CD8-positive, alpha-beta memory T cell (primary cell): ENCODE measurements at places on chromosomes 5 and 9.

DNA sequence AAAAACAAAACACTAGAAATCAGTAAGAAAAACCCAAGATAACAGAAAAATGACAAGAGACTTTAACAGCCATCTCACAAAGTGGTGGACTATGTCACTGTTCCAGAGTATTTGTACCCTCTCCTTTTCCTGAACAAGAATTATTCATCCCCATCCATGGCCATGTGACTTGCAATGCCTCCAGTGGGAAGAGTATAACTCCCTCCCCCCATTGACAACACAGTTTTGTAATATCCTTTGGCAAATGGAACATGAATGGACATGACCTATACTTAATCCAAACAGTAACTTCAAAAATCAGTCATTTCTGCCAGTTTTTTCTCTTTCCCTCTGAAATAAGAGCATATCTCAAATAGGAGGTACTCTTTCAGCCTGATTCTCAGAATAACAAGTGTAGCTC is 33.9 kb downstream of the PTBP3 start:
- DNase-seq = no peak
- H3K4me3 ChIP-seq = no peak overlapping the region
- H3K4me1 ChIP-seq = peaks cover 14% of the 10 kb centered on the region

DNA sequence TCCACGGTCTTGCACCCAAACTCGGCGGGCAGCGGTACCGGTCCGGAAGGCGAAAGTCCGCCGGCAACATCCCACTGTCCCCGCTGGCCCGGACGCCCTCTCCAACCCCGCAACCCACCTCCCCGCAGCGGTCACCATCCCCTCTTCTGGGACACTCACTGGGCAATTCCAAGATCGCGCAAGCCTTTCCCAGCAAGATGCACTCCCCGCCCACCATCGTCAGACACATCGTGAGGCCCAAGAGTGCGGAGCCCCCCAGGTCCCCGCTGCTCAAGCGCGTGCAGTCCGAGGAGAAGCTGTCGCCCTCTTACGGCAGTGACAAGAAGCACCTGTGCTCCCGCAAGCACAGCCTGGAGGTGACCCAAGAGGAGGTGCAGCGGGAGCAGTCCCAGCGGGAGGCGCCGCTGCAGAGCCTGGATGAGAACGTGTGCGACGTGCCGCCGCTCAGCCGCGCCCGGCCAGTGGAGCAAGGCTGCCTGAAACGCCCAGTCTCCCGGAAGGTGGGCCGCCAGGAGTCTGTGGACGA is 33.3 kb downstream of the CD180 start:
- H3K27ac ChIP-seq = no peak overlapping the region
- DNase-seq = peak; percentile 46
- H3K27me3 ChIP-seq = no peaks in the 10 kb centered on the region

GRCh38 chr9:108972186-108972585 is 38.0 kb downstream of the ABITRAM start:
- H3K4me1 ChIP-seq = no peaks in the 10 kb centered on the region
- DNase-seq = no peak
- H3K4me3 ChIP-seq = no peak overlapping the region
- H3K36me3 ChIP-seq = no peaks in the 10 kb centered on the region
- no peaks in the 10 kb centered on the region for H3K27me3 ChIP-seq

- H3K4me3 ChIP-seq = no peak overlapping the region
- no peak overlapping the region for H3K27ac ChIP-seq
- DNase-seq = no peak
- no peaks in the 10 kb centered on the region for H3K36me3 ChIP-seq
- no peaks in the 10 kb centered on the region for H3K27me3 ChIP-seq
Measured at GRCh38 chr5:68182094-68182493, 33.5 kb upstream of the PIK3R1 start.

- H3K27ac ChIP-seq = no peak overlapping the region
- H3K27me3 ChIP-seq = no peaks in the 10 kb centered on the region
- no peaks in the 10 kb centered on the region for H3K4me1 ChIP-seq
- H3K4me3 ChIP-seq = no peak overlapping the region
- no peaks in the 10 kb centered on the region for H3K36me3 ChIP-seq
Measured at GRCh38 chr9:94819161-94819687, 92.7 kb downstream of the AOPEP start.

DNA sequence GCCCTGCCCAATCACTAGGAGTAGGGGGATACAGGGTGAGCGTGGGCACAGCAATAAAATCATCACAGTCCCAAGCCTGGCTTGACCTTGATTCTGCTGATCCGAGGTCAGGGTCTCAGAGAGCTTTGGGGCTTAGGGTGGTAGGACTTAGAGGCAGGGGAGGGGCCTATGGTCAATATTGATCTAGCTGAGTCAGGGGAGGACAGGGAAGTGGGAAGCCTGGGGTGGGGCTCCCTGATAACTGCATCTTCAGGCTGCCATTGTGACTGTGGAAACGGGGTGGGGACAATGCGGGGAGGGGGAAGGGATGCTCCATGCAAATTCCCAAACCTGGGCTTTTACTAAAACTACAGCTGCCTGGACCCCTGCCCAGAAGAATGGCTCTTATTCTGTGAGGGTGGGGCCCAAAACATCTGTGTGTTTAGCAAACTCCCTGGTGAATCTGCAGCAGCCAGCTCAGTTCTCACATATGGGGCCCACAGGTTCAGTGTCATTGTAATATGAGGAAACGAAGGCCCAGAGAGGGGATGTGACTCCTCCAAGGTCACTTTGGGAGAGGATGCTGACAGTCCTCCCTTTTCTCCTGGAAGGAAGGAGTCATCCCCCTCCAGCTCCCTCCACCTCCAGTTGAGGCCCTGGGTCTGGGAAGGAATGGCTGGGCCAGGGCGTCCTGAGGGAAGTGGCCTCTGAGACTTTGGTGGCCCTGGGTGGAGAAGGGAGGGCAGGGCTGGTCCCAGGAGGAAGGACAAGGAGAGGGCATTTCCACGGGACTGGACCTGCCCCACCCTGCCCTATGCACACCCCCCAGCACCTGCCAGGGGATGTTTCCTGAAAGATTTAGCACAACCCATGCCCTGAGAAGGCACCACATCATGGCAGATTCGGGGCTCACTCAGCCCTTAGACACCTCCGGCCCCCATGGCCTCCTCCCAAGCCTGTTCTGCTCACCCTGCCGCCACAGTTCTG is 26.4 kb downstream of the SLC6A7 start:
- H3K36me3 ChIP-seq = no peaks in the 10 kb centered on the region
- no peak overlapping the region for H3K4me3 ChIP-seq
- no peak overlapping the region for H3K27ac ChIP-seq
- no peaks in the 10 kb centered on the region for H3K27me3 ChIP-seq

DNA sequence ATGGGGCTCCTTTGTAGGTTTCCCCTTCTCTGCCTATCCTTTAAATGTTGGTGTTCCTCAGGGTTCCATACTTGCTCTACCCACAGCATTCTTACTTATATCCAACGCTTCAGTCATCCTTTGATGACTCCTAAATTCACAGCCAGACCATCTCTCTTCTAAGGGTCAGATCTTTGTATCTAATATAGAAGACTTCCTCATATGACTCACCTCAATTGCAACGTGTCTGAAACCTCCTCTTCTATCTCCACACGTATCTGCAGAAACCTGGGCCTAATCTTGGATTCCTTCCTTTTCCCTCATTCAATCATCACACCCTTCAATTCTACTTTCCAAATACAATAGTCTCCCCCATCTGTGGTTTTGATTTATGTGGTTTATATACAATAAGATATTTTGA is 68.3 kb downstream of the HMGCR start:
- H3K27ac ChIP-seq = no peak overlapping the region
- no peaks in the 10 kb centered on the region for H3K4me1 ChIP-seq
- H3K27me3 ChIP-seq = no peaks in the 10 kb centered on the region
- no peak overlapping the region for H3K4me3 ChIP-seq

- H3K27ac ChIP-seq = no peak overlapping the region
- H3K4me3 ChIP-seq = no peak overlapping the region
- peaks cover 5% of the 10 kb centered on the region for H3K4me1 ChIP-seq
- H3K27me3 ChIP-seq = no peaks in the 10 kb centered on the region
Measured at GRCh38 chr5:61416010-61416409, 84.0 kb downstream of the ZSWIM6 start.

DNA sequence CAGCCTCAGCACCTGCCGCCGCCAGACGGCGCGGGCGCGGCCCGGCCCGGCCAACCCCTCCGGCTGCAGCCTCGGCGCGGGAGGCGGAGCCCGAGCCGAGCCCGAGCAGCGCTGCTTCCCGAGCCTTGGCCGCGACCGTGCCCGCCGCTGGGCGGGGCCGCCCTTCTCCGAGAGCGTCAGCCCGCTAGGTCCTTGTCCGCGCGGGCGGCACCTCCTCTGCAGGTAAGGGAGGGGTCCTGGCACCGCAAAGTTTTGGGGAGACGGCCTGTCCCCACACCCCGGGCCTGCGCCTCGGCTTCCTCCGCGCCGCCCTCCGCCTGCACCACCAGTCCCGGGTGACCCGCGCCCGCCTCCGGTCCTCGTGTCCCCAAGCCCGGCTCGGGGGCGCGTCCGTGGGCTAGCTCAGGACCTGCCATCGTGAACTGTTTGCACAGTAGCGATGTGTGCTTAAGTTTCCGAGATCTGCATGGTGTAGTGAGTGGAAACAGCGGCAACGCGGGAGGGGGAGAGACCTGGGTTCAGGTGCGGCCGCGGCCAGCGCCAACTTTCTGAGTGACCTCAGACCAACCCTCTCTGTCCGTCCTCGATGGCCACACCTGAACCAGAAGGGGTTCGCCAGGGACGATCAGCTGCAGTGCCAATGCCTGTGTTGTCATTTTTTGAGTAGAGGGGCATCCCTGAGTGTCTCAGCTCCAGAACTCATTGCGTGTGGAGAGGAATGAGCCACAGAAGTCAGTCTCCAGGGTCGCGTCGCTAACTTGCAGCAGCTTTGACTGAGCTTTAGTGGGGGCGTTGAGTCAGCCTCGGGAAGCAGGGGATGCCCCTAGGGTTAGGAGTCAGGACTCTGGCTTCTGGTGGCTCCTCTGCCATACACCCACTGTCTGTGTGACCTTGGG is at the start of gene FRMPD1:
Gene FRMPD1 (plus strand): TSS at position 82 of the 896 bp plus-strand sequence. CDS start 41,688 bp downstream, outside the sequence.
- no peak within 1 kb of the TSS for H3K27ac ChIP-seq
- peak within 1 kb of the TSS; percentile 58 for H3K4me3 ChIP-seq
- H3K27me3 ChIP-seq = peaks cover 25% of the 10 kb centered on the region
- H3K4me1 ChIP-seq = peaks cover 11% of the 10 kb centered on the region
- DNase-seq = peak; percentile 44

GRCh38 chr9:82895822-82896110 is 167.2 kb downstream of the RASEF start:
- H3K4me3 ChIP-seq = no peak overlapping the region
- no peaks in the 10 kb centered on the region for H3K36me3 ChIP-seq
- DNase-seq = no peak
- H3K27ac ChIP-seq = no peak overlapping the region
- H3K4me1 ChIP-seq = no peaks in the 10 kb centered on the region

- H3K36me3 ChIP-seq = peaks cover 47% of the 10 kb centered on the region
Measured at GRCh38 chr5:10431415-10431814, 10.3 kb upstream of the ROPN1L start.

- H3K36me3 ChIP-seq = no peaks in the 10 kb centered on the region
- no peaks in the 10 kb centered on the region for H3K4me1 ChIP-seq
- DNase-seq = no peak
- H3K27ac ChIP-seq = no peak overlapping the region
- no peaks in the 10 kb centered on the region for H3K27me3 ChIP-seq
Measured at GRCh38 chr5:155938051-155938450, 388.9 kb upstream of the SGCD start.

DNA sequence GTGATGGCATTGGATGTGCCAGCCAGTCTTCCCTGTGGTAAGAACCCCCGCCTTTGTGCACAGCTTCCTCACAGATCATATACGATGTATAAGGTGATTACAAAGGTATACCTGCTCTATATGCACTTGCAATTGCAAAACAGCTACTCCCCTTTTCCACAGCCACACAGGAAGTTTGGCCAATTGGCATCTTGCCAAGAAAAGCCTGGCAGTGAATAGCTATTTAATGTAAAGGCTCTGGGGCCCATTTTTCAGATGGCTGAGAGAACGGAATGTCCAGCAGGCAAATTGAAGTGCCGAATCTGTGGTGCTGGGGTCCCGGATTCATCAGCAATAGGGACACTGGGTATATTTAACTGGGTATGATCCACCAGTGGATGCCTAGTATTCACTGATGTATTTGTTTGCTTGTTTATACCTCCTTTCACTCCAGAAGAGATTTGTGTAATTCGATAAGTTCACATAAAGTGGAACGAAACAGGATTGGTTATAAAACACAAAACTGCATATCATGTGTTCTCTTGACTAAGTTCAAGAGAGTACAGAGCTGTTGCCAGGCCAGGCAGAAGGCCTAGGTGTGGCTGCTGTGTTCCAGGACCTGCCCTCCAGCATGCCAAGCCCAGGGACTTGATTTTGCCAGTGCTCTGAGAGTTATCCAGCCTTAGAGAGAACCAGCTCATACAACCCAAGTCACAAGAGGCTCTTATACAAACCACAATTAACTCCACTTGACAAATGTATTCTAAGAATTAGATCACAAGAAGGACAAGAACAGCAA is 27.7 kb upstream of the GABRP start:
- DNase-seq = no peak
- no peaks in the 10 kb centered on the region for H3K36me3 ChIP-seq
- H3K4me3 ChIP-seq = no peak overlapping the region
- no peak overlapping the region for H3K27ac ChIP-seq

DNA sequence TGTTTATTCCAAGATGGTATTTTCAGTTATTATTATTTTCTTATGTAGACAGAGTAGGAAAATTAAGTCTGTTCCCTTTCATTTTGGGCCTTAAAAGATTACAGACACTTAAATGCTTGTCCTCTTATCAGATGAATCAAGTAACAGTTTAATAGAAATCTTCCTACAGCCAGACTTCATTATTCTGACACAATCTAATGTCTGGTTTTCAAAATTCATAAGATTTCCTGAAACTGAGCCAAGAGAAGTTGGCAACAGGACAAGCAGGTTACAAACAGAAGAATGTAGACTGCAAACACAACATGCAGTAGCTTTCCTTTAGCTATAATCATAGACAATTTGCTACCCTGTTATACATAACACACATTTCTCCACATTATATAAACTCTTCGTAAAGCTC is 130.5 kb downstream of the FBXL17 start:
- no peak for DNase-seq
- H3K27ac ChIP-seq = no peak overlapping the region
- no peaks in the 10 kb centered on the region for H3K27me3 ChIP-seq
- H3K4me3 ChIP-seq = no peak overlapping the region

DNA sequence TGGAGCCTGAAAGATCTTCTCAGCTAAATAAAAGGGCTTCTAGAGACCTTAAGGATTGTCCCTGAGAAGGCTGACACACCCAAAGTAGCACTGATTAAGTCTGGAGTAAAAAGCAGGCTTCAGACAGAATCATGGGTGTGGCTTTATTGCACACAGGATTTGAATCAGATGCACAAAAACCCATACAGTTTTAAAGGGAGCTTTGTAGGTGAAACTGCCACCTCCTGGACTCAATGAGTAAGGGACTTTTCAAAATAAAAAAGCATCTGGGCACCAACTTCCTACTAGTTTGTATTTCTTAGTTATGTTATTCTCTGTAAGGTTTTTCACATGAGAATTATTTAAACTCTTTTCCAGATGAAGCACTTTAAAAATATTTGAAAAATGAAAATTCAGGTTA is 129.4 kb downstream of the EDIL3 start:
- H3K4me3 ChIP-seq = no peak overlapping the region
- no peaks in the 10 kb centered on the region for H3K36me3 ChIP-seq
- H3K4me1 ChIP-seq = no peaks in the 10 kb centered on the region
- H3K27ac ChIP-seq = no peak overlapping the region
